ENCODE measurements at places on chromosomes 7 and 10.

- no peak for DNase-seq
Measured at GRCh38 chr7:29854257-29854938, 48.1 kb downstream of the WIPF3 start.

GRCh38 chr7:117993377-117994003, 120.2 kb upstream of the CTTNBP2 start:
- DNase-seq = no peak

DNA sequence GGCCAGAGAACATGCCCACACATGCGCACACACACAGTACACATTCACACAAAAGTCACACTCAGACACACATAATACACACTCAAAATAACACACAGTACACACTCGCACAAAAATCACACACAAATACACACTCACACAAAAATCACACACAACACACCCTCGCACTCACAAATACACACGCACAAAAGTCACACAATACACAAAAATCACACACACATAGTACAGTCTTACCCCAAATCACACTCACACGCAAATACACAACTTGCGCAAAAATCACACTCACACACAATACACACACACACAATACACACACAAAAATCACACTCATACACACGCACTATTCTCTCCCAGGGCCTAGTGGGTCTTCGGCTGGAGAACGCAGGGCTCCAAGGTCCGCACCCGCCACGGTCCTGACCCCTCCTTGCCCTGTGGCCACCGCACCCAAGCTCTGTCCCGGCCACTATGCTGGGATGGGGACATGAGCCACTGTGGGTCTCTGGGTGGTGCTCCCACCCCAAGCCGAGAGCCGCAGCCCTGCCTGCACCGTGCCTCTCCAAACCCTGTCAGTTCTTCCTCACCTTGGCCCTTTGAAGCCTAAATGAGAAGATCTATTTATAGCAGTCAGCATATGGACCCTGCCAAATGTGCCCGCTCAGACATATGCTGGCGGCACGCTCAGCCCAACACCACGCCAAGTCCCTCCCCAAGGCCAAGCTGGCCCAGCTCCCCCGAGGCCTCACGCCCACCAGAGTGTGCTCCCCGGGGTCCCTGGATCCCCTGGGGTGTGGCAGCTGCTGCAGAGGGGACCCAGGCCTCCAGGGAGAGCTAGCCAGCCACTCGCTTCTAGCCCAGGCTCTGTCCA, 55.9 kb downstream of the ELFN1 start:
- no peak for DNase-seq

GRCh38 chr10:30902621-30903396, 128.9 kb downstream of the ZNF438 start:
- no peak for DNase-seq

DNA sequence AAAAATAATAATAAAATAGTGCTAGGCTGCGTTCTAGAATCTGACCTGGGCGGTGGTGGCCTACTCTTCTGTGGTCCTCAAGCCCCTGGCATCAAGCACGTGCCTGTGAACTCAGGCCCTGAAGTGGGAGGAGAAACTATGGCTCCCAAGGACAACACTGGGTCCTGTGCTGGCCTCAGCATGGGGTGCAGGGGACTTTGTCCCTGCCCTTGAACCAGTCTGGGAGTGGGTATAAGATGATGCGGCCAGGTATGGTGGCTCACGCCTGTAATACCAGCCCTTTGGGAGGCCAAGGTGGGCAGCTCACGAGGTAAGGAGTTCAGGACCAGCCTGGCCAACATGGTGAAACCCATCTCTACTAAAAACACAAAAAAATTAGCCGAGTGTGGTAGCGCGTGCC, 5.5 kb downstream of the ZP3 start:
- DNase-seq = no peak

GRCh38 chr10:65518379-65518778, 1407.5 kb upstream of the LRRTM3 start:
- DNase-seq = no peak

DNA sequence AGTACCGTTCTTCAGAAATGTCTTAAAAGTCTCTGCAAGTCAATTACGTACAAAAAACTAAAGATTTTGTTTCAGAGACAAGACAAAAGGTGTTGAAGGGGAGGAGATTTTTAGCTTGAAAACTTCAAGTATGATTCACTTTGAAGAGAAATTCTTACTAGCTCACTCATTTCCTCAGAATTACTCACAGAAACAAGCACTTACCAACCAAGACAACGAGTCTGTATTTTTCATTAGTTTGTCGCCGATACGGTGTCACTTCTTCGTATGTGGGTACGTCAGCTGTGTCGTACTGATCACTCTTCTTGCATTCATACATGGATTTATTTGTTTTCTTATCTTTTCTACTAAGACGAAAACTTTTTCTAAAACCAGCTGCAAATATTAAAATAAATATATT, 90.6 kb upstream of the ODAD2 start:
- DNase-seq = no peak

- DNase-seq = no peak
Measured at GRCh38 chr10:100614429-100615095, 78.8 kb downstream of the HIF1AN start.

DNA sequence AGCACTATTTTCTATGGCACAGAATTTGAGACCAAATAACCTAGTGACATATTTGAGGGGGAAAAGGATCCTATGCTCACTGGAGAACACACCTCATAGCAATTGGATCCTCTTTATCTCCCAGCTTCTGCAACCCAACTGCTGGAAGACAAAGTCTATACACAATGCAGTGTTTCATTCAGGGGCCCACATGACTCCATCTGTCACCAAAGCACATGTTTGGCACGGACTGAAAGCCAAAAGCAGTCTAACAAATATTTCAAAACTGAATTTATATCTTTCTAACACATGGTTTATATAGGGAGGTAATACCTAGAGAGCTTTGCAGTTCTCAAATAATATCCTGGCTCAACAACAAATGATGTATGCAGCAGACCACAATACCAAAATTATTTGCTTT, 39.2 kb downstream of the ADAM12 start:
- no peak for DNase-seq

DNA sequence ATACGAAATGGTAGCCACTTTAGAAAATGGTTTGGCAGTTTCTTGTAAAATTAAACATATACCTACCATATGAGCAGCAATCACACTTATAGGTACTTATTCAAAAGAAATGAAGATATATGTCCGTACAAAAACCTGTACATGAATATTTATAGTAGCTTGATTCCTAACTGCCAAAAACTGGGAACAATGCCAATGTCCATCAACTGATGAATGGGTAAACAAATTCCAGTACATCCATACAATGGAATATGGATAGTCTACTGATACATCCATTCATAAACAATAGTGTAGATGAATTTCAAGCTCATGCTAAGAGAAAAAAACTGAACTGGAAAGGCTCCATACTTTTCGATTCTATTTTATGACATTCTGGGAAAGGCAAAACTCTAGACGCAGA, 68.5 kb downstream of the AGK start:
- no peak for DNase-seq

DNA sequence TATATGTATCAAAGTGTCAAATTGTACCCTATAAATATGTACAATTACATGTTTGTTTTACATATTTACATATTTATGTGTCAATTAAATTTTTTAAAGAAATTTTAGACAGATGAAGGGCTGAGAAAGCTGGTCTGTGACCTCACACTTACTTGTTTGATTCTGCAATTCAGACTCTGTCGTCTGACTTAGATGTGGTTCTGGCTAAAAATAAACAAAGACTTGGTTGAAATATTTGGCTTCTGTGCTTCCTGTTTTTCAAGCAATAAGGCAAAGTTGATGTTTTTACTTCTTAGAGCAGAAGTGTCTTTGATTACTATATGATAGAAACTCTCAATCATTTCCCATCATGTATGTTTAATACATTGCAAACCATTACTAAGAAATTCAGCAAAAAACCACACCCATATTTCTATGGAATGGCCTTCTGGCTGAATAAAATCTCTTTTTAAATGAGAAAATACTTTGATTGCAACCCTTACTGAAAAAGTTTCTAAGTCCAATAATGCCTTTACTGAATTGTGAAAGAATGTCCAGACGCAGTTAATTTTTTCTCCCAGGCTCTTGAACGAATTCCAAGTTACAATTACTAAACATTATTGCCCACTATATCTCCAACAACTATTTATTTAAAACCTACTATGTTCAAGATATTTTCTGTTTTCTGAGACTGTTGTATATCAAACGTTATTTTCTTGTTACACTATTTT, 59.5 kb upstream of the PRKG1 start:
- no peak for DNase-seq

- no peak for DNase-seq
Measured at GRCh38 chr10:7388602-7389001, 22.2 kb downstream of the SFMBT2 start.

GRCh38 chr7:133790911-133791310, 336.2 kb upstream of the LRGUK start:
- no peak for DNase-seq

DNA sequence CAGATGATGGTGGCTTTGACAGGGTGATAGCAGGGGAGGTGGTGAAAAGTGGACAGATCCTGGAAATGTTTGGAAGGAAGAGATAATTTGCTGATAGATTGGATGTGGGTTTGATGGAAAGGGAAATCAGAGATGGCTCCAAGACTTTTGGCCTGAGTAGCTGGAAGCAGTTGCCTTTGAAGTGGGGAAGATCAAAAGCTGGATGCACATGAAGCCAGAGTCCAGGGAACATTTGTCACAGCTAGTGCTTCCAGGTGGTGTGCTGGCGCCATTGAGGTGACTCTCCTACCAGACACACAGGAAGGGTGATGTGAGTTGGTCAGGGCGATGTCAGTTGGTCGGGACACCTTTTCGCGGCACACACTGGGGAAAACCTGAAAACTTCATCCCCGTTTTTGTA, 15.9 kb downstream of the DYNC1I1 start:
- no peak for DNase-seq

GRCh38 chr7:108499566-108499965, 26.4 kb downstream of the PNPLA8 start:
- DNase-seq = no peak

- no peak for DNase-seq
Measured at GRCh38 chr10:131214521-131215244, 96.8 kb downstream of the TCERG1L start.

DNA sequence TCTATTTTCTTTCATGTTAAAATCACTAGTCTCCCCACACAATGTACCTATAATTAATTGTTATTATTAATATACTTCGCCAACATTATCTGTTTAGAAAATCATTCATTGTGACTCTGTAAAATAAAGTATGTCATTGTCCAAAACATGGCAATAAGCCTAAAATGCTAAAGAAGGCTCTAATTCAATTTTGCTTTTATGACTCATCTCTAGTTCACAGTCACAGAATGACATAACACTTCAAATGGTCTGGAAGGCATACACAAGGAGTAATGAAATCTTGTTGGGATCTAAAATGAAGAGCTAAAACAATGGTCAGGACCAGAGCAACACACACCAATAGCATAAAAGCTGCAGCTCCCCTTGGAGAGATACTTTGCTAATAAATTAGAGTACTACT, 505.8 kb downstream of the GPAM start:
- no peak for DNase-seq

GRCh38 chr7:156177422-156178055, 365.3 kb upstream of the SHH start:
- DNase-seq = no peak

GRCh38 chr7:55513868-55514267, 58.4 kb downstream of the VOPP1 start:
- DNase-seq = no peak

GRCh38 chr7:28168393-28169158, 12.0 kb downstream of the JAZF1 start:
- no peak for DNase-seq

GRCh38 chr7:28078036-28078901, 102.3 kb downstream of the JAZF1 start:
- DNase-seq = peak; percentile 20

GRCh38 chr7:94436018-94436604, 41.4 kb downstream of the COL1A2 start:
- DNase-seq = peak; percentile 10

DNA sequence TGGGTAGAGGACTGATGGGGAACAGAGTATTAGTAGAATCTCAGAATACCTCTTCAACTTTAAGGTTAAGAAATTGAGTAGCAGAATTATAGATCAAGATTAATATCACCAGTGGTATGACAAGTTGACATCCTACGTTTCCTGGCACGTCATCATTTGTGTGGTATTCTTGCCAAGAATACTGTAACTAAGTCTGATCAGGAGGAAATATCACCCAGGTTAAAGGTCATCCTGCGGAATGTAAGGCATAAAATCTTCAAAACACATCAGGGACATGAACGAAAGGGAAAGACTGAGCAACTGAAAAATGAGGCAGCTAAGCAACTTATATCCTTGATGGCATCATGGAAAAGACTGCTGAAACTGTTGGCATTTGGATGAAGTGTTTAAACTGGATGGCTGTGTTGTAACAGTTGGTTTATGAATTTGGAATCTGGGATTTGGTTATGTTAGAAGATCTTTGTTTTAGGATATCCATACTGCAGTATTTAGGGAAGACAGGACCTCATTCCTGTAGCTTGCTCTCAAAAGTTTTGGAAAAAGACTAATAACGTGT, 86.1 kb downstream of the TRIM24 start:
- no peak for DNase-seq

GRCh38 chr10:90945491-90946070, 24.7 kb upstream of the ANKRD1 start:
- DNase-seq = no peak

DNA sequence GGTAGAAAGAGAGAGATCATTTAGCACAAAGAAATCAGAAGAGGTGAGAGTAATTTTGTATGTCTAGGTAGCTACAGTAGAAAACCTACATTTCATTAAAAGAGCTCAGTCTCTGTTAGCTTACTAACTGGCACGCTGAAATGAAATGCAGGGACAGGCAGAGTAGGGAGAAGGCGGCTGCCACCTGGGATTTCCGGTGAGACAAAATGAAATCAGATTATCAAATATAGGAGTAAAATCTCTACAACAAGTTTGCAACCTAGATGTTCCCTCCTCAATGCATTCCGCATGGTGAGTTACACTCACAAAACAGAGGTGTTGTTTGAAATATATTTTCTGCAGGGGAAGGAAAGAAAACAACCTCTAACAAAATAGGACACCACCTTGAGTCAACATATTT, 55.9 kb downstream of the VOPP1 start:
- DNase-seq = no peak

DNA sequence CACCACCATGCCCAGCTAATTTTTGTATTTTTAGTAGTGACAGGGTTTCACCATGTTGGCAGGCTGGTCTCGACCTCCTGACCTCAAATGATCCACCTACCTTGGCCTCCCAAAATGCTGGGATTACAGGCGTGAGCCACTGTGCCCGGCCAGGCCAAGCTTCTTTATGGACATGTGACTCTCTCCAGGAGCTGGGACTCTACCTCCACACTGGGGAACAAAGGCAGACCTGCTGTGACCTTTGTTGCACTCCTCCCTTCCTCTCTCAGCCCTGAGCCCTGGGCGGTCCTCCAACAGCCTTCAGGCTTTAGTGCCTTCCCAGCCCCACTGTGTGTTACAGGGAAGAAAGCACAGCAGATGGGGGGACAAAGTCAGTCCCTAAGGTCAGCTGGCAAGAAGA, 55.0 kb upstream of the DUSP5 start:
- DNase-seq = no peak

Measured in stimulated activated CD4-positive, alpha-beta T cell treated with anti-CD3 and anti-CD28 coated beads, Interleukin-15, amount 100 ng/mL, for 1 hour (primary cell).